ENCODE measurements at places on chromosomes 16 and 17.
A peak's percentile ranks its signal among the peaks of the same experiment; 100 is the strongest.

GRCh38 chr17:74156878-74157277 lies 46.6 kb upstream of the RPL38 start:
- DNase-seq: no peak

DNA sequence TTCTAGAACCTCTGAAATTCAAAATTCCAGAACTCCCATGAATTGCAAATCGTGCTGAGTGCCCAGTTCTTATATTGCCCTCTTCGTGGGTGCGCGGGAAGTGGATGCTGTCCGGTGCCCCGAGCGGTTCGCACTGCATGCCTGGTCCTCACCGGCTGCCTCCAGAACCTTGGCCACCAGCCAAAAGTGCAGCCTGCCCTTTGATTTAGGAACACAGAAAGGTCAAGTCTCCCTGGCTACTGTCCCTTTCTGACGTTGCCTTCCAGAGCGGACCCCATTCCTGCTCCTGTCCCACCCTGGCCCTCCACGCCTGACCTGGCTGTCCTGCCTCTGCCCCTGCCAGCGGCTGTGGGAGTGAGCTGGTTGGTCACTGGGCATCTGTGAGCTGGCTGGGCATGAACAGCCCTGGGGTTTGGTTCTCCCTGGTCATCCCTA lies 9.7 kb downstream of the NEUROD2 start:
- no peak for DNase-seq

DNA sequence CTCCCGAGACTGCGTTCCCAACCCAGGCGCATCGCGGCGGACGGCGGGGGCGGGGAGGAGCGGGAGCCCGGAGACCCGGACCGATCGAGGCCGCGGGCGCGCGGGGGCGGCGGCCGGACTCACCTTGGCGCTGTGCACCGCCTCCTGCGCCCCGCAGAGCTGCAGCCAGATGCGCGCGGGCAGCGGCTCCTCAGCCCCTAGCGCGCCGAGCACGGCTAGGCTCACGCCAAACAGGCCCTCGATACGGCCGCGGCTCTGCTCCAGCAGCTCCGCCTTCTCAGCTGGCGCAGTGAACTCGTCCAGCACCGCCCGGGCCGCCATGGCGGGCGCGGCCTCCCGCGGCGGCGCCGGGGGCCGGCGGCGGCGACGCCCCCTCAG lies 339 bp downstream of the N4BP1 start:
- DNase-seq: peak; percentile 9

DNA sequence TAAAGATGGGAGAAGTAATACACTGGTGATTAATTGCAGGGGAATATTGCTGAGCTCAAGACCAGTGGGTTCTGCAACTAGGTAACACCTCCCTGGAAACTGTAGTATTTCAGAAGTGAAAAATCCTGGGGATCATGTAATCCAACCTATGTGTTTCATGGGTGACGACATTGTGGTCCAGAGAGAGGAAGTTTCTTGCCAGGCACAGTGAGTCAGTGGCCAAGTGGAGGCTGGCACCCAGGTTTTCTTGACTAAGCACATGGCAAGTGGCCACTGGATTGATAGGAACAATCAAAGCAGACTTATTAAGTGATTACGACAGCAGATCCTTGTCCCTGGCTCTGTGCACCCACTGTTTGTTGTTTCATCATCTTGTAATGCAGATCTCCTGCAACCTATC lies 14.6 kb upstream of the CIITA start:
- DNase-seq: peak; percentile 87

GRCh38 chr17:36864827-36865430 lies 72.3 kb upstream of the LHX1 start:
- no peak for DNase-seq

DNA sequence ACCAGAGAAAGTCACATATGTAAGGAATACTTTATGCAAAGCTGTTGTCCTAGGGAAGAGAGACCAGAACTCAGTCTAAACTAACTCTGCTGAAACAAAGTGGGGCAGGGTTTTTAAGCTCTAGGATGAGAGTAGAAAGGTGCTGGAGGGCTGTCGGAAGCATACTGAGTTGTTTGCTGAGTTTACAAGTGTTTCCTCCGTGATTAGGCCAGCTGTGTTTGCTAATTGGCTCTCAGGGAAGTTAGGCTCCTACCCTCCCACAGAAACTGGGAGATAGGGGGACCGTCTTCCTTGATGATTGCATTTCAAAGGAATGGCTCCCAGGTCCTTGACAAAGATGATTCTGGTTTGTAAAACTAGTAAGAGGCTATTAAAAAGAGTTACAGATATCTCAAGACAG lies 24.4 kb upstream of the CRYM start:
- DNase-seq: no peak

Data from RCC 7860 (cell line).